CD4-positive, alpha-beta T cell treated with Interleukin-17A for 1 hour (primary cell): ENCODE measurements at places on chromosomes 7 and 10.

- peak; percentile 27 for DNase-seq
Measured at GRCh38 chr7:90595801-90596670, at the start of gene CDK14. Gene CDK14, plus strand, starts transcription at chr7:90596321. Its CDS starts 307 bp downstream, at chr7:90596628.

DNA sequence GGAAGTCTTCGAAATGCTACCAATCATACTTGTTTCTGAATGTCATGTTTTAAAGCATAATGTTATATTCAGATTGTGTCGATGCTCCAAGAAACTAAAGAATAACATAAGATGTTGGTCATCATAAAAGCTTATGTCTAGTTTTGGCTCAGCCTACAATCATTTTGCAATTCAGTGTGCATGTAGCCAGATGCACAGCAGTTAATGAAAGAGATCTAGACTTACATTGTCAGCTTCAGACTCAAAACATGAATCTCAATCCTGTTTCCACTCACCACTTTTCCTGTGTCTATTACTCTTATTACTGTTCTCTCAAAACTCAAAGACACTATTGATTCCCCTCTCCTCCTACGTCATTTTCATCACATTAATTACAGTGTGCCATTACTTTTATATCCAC, 21.4 kb downstream of the TMEM196 start:
- DNase-seq, result no peak

GRCh38 chr7:123279949-123280348, 80.2 kb upstream of the SLC13A1 start:
- DNase-seq, result no peak

- DNase-seq, result no peak
Measured at GRCh38 chr10:75449382-75450074, 18.1 kb downstream of the LRMDA start.

DNA sequence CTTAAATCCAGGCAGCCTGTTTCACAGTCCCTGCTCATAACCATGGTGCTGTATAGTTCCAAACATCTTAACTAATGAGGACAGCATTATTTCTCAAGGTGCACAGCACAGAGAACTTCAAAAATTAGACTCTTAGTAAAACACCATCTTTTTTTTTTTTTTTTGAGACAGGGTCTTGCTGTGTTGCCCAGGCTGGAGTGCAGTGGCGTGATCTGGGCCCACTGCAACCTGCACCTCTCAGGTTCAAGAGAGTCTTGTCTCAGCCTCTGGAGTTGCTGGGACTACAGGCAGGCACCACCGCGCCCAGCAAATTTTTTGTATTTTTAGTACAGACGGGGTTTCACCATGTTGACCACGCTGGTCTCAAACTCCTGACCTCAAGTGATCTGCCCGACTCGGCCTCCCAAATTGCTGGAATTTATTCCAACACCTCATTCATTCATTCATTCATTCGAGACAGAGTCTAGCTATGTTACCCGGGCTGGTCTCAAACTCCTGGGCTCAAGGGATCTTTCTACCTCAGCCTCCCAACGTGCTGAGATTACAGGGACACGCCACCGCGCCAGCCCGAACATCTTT, 507 bp upstream of the TMEM254 start:
- peak; percentile 0 for DNase-seq

- DNase-seq, result no peak
Measured at GRCh38 chr10:48416584-48417232, 110.2 kb downstream of the MAPK8 start.

DNA sequence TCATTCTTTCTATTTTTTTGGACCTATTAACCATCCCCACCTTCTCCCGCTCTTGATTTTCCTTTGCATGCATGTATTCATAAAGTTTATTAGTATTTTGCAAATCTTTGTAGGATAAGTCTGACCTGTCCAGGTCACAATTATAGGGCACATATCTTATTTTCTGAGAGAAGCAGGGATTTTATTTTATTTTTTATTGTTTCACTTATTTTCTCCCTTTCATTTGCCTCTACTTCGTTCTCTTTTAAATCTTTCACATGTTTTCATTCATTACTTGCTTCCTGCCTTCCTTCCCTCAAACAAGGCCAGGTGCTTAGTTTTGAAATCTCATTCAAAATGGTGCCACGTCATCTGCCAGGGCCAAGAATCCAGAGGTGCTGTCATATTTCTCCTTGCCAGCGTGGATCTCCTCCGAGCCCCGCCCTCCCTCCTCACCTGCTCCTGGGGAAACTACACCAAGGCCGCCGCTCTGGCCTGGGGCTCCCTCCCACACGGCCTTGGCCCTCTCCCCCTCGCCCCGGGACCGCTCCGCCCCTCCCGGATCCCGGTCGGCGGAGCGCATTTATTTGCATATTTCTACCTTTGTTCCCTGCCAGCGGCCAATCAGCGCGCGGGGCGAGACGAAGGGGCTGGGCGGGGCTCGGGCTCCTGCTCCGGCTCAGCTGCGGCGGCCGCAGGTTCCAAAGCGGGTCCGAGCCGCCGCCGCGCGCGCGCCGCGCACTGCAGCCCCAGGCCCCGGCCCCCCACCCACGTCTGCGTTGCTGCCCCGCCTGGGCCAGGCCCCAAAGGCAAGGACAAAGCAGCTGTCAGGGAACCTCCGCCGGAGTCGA, at the start of gene TSPAN13:
TSPAN13 (plus strand) TSS at position 654 of the 830 bp plus-strand sequence. CDS start 213 bp downstream, outside the sequence.
- DNase-seq, result peak; percentile 50

- DNase-seq, result no peak
Measured at GRCh38 chr10:98380493-98381339, 34.3 kb downstream of the PYROXD2 start.
